Cerebellar nuclear complex (tissue), 1 donor: ENCODE measurements at places on chromosomes 1 and 21.

DNA sequence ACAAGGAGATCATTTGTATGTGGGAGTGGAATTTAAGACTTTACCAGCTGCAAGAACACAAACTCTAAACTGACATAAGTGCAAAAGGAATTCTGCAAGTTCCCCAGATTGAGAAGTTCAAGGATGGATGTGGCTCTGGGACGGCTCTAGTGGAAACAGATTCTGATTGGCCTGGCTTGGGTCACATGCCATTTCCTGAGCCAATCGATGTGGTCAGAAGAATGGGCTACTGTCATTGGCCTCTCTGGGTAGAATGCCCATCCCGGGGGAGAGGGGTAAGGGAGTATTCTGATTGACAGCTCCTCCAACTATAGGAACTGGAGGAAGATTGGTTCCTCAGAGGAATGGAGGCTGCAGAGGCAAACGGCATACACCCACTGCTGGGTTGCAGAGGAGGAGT lies 6.0 kb upstream of the IFNLR1 start:
- no peak for DNase-seq

- no peak for DNase-seq
These were observed 17.9 kb downstream of the GBP5 start for GRCh38 chr1:89254658-89255287.

DNA sequence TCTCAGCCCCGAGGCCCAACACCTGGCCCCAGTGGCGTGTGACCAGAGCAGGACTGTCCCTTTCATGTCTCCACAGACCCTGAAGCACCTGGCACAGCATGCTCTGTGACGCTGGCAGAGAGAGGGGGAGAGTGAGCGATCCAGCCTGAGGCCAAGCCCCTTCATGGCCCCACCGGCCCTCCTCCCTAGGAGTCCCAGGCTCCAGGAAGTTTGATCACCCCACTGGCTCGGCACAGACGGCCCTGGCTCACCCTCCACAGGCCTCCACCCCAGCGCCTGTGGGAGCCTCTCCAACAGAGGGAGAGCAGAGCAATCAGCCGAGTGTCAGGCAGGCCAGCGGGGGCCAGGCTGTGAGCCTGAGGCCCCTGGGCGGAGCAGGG lies 11.0 kb downstream of the SH3BGRL3 start:
- no peak for DNase-seq

DNA sequence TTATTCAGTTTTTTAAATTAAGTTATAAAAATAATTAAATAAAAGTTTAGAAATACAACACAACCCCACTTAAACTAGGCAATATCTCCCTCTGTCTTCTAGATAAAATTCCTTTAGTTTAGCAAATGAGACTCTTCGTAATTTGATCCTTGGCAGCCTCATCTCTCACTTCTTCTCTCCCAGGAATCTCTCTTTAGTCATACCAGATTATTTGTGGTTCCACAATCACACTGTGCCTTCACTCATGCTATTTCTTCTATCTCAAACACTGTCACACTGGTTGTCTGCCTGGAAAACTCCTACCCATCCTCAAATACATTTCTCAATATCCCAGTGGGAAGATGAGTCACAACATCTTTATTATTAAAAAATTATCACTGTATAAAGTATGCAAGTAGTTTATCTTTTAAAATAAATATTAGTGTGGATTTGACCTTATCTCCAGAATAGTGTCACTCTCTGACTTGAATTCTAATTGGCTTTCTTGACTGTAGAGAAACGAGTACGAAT lies 195.5 kb downstream of the KCNH1 start:
- no peak for DNase-seq

DNA sequence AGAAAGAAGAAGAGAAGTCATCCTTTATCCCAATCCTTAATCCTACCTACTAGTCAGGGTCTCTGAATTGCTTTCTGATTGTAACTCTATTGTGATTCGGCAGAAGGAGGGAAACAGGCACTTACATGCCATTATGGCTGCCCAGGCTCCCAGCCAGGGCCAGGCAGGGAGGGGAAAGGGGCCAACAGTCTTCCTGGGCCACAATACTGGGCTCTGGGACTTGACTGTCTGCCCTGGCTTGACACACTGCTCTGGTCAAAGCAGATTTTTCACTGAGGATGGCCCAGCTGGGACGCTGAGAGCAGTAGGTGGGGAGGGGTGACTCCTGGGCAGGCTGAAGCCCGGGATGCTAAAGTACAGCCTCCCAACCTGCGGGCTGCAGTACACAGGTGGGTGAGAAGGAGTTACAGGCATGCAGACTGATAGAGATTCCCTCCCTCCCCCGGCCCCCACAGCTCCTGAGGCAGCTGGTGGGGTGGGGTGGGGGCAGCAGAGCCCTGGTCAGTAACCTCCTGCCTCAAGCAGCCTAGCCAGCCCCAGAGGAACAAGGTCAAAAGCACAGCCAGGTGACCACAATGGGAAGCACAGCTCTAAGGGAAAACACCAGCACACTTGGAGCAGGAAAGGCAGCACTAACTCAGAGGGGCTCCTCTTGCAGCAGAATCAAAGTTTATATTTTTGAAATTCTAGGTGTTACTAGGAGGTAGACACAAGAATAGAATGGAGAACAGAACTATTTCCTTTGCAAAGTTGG lies 25.3 kb downstream of the KCND3 start:
- DNase-seq, result peak; percentile 84

GRCh38 chr1:182978151-182978853 lies 25.3 kb upstream of the SHCBP1L start:
- no peak for DNase-seq

DNA sequence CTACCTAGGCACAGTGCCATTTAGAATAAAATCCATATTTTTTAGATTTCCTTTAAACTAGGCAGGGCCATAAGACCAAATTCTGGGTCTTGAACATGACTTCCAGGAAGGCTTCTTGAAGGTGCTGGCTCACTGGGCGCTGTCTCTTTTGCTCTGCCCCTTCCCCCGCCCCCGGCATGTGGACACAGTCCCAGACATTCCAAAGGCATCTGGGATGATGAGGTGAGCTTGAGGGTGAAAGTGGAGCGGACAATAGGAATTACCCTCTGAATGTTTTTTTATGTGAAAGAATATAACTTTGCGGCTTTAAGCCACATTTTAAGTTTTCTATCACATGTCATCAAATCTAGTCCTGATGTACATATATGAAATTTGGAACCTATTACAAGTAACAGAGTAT lies 29.4 kb downstream of the RWDD3 start:
- no peak for DNase-seq

GRCh38 chr1:108685529-108685928 lies 6.6 kb upstream of the PRPF38B start:
- no peak for DNase-seq
